ENCODE measurements at places on chromosomes 3 and 15.

- DNase-seq = no peak
These were observed 11.5 kb upstream of the EHD4 start for GRCh38 chr15:41983621-41984571.

DNA sequence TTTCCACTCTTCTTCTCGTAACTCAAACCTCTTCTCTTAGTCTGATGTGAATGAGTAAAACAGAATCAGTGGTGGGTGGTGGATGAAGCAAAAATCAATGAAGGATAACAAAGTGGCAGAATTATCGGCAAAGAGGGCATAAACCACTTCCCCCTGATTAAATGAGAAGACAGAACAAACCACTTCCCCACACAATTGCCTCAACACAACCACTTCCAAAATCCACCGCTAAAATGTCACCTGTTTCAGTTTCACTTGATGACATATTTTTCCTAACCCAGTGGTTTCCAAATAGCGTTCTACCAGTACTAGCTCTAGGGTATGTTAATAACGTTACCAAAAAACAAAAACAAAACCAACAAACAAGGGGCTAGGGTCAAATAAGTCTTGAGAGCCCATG is 478.7 kb upstream of the WNT5A start:
- no peak for DNase-seq

- no peak for DNase-seq
These were observed 62.3 kb upstream of the SEC13 start for GRCh38 chr3:10382892-10383849.

- DNase-seq = no peak
These were observed 8.0 kb downstream of the IP6K2 start for GRCh38 chr3:48709051-48709461.

DNA sequence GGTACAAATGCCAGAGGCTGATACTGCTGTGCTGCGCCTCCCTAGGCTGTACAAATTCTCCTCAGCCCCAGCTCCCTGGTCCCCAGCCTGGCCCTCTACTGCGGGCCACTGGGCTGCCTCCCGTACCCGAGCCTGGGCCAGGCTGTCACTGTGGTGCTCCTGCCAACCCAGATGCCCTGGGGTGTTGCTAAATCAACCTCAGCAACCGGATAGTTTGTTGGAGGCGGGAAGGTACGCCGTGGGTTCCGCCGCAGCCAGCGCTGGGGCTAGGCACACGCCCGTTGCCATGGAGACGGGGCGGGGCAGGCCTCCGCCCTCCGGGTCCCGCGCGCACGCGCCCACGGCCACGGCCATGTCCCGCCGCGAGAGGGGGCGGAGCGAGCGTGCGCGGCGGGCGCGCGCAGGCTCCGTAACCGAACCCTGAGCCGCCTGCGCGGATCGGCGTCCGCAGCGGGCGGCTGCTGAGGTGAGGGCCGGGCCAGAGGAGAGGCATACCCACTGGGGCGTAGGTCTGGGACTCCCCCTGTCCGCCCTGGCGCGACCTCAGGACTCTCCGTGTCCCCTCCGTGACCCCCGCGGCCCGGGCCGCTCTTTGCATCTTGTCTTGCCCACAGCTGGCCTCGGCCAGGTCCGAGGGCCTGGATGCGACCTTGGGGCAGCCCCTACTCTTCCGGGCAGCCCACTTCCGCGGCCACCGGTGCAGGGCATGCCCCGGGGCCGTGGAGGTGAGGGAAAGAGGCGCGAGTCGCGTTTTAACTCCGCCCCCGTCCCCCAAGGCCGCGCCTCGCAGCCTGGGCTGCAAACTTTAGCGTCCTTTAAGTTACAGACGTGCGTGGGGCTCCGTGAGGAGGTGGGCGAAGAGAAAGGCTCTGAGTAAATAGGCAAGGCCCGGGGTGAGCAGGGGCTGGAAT is at the start of gene TEX264:
TEX264 (plus strand) TSS at position 430 of the 911 bp plus-strand sequence. CDS start 3,053 bp downstream, outside the sequence.
- peak; percentile 93 for DNase-seq

DNA sequence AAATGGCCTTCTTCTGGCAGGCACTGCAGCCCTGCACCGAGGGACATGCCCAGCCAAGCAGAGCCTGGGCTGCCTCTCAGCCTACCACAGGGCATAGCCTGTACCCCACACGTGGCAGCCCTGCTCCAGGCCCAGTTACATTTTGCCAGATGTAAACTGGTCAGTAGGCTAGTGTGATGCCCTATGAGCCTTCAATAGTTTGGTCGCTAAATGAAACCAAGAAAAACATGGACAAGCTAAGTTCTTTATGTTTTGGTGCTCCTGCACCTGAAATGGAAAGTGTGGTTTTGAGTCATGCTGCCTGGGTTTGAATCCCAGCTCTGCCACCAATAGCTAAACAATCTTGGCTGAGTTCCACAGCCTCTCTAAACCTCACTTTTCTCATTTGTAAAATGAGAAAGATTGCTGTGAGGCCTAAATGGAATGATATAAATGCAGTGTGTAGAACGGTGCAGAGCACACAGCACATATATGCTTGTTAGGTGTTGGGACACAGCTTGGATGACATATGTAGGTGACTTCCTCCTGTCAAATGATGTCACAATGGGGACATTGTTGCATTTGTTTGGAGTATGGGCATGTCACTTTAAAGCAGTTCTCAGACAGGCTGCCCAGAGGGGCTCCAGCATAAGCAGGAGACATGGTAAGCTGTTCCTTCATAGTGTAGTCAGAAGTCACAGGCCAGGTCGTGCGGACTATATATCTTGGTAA is 57.4 kb downstream of the ZBTB38 start:
- no peak for DNase-seq

DNA sequence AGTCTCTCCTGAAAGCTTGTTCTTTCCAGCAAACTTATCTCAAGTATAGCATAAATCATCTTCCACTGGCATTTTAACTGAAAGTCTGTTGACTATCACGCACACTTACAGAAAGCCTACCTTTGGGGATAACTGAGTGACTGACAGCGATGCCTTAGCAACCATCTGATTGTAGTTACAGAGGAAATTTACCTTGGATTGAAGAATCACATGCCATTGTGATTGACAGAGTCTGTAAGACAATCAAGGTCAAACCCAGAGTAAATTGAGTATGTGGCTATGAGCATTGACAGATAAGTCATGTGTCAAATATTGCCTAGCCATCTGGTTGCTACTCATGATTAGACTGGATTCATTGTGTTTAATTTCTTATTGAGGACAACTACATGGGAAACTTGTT is 82.0 kb downstream of the CNTN4 start:
- DNase-seq = no peak

- DNase-seq = no peak
These were observed 41.3 kb downstream of the ANKRD28 start for GRCh38 chr3:15756505-15756904.

GRCh38 chr3:20145874-20146273 is 40.1 kb downstream of the SGO1 start:
- no peak for DNase-seq

GRCh38 chr3:66110840-66111239 is 72.1 kb upstream of the MAGI1 start:
- DNase-seq = no peak

GRCh38 chr15:66939016-66939415 is 126.4 kb upstream of the SMAD3 start:
- no peak for DNase-seq

GRCh38 chr15:57198654-57199291 is 177.5 kb upstream of the CGNL1 start:
- DNase-seq = no peak

DNA sequence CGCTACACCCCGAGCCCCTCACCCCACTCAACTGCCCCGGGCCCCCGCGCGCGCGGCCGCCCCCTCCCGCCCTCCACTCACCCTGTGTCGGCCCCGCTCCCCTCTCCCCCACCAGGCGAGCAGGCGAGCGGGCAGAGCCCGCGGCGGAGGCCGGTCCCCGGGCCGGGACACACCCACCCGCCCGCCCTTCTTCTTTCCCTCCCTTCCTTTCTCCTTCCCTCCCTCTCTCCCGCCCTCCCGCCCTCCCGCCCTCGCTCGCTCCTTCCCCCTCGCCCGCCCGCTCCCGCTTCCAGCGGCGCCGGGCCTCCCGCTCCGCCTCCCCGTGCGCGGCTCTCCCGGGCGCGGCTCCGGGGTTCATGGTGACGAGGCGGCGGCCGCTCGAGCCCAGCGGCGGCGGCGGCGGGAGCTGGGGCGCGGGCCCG is at the start of gene CTDSPL:
CTDSPL (plus strand) TSS at position 261 of the 422 bp plus-strand sequence. CDS start 320 bp downstream, outside the sequence.
- DNase-seq = no peak

GRCh38 chr3:32577581-32578556 is 7.2 kb upstream of the DYNC1LI1 start:
- no peak for DNase-seq

DNA sequence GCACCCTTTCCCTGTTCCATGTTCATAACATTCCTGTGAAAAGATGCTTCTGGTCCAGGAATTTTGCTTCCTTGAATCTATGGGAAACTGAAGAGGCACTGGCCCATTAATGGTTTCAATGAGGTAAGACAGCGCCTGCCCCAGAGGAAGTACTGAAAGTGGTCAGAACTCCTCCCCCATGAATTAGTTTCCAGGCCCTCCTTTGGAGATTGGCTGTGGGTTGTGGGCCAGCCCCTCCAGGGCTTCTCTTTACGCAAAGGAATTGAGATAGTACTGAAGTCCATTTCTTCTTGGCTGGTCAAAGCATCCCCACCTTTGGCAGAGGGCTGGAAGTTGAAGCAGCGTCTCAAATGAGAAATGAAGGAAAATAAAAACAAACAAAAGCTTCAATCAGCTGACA is 175.5 kb downstream of the POLR2M start:
- DNase-seq = no peak

- DNase-seq = no peak
These were observed 74.7 kb downstream of the SPATA16 start for GRCh38 chr3:173066044-173067004.

DNA sequence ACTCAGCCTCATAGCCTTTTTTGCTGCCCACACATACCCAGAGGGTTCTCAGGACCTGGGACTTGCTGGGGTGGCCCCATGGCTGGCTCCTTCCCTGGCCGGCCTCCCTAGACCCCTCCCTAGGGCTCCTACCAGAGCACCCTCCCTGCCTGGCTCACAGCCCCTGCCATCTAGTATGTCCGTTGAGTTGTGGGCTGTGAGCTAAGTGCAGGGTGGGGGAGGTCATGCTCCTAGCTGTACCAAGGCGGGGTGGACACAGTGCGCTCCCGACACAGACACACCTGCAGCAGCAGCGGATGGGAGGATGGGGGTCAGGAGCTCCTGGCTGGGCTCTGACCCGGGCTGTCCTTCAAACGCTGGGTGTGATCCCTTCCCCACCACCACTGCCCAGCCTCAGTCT is 41.6 kb downstream of the HMCES start:
- no peak for DNase-seq

DNA sequence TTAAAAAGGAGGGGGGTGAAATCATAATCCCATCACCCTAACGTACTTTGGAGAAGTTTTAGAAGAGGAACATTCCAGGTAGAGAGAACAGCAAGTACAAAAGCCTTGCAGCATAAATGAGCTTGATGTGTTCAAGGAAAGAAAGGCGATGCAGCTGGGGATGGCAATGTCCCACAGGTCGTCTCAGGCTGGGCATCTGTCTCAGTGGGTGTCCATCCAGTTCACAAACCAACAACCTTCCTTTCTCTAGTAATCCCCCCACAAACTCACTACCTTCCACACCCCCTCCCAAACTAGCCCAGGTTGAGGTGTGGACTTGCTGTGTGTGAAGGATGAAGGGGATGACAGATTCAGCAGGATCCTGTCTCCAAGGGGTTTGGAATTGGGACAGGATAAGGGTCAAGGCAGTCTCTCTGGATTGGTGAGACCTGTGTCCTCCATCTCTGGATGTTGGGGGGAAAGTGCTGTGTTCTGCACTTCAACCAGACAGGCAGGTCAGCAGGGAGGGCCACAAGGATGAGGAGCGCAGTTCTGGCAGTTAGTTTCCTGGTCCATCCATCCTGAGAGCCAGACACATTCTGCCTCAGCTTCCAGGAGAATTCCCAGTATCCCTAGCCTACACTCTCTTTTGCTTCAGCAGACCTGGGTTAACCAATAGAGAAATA is 1.7 kb upstream of the ESYT3 start:
- no peak for DNase-seq

DNA sequence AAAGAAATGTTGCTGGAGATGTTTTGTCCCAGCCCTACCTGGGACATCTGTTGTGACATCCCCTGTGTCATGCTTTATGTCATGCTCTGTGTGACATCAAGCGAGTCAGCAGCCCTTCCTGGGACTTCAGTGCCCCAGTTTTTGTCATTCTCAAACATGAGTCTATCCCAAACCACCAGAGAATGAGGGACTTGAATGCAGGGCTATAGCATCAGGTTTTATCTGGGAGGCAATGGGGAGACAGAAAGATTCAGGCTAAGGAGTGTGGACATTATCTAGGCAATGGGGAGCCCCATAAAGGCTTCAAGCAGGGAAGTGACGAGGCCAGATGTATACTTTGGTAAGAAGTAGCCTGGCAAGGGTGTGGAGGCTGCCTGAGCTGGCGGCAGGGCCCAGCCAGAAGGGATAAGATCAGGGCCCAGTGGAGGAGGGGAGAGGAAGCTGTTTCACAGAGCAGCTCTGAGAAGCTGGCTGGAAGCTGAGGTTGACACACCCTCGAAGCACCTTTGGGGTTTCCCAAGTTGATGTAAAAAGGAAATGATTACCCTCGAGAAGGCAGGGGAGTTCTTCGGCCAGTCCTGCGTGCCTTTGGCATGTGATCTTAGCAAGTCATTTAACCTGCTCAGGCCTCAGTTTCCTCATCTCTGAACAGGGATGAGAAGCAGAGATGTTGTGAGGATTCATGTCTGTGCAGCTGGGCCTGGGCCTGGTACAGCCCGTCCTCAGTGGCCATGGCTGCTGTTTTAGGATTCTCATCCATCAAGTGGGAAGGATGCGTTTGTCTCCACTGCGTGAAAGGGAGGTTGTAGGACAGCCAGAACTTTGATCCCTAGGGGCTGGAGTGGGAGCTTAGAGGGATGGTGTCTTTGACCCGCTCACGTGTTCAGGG is 34.3 kb downstream of the IRAK2 start:
- DNase-seq = no peak

DNA sequence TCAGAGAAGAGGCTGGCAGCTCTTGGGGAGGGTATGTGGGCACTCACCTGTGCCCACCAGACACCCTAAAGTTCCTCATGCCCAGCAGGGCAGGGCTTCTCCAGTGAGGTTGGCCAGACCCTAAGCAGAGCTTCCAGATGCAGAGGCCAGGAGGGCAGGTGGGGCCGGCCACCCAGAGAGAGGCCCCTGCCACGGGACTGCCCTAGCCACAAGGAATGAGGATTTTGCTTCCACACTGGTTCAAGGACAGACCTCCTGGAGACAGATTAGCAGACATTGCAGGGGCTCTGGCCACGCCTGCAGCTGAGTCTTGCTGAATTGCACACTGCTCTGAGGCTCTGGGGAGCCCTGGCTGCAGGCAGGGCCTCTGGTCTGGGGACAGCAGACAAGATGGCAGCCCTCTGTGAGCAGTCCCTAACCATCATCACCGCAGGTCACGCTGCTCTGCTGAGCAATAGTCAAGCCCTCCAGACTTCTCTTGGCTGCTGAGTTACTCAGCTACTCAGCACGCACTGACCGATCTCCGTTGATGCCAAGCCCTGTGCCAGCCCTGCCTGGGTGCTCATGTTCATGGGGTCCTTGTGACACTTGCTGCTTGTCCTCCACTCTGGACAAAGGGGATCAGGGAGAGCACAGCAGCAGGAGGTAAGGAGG is 117.4 kb upstream of the ABHD17C start:
- no peak for DNase-seq

DNA sequence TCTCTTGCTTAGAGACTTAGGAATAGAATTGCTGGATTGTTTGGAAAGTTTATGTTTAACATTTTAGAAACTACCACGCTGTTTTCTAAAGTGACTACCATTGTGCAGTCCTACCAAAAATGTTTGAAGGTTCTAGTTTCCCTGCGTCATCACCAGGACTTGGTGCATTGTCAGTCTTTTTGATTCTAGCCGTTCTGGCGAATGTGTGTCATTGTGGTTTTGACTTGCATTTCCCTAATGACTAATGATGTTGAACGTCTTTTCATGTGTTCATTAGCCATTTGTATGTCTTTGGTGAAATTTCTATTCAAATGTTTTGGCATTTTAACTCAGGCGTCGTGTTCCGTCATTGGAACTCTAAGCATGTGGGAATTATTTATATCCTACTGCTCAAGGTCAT is 58.0 kb downstream of the CHD2 start:
- DNase-seq = no peak

Data from activated CD8-positive, alpha-beta memory T cell treated with anti-CD3 and anti-CD28 coated beads for 1 hour (primary cell).